CD4-positive, alpha-beta T cell treated with Interleukin-2 at 100 ng/mL for 4 hours (primary cell): ENCODE measurements at places on chromosomes 5 and 9.

DNA sequence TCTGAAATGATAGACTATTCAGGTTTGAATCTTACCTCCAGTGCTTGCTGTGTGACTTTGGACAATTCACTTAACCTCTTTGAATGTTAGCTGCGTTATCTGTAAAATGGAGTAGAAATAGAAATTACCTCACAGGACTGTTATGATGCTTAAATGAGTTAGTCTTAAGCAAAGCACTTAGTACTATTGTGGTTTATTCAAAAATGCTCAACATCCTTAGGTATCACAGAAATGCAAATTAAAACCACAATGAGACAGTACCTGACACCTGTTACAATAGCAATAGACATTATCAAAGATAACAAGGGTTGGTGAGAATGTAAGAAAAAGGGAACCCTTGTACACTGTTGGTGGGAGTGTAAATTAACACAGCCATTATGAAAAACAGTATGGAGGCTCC lies 77.6 kb upstream of the FREM1 start:
- no peak for DNase-seq

DNA sequence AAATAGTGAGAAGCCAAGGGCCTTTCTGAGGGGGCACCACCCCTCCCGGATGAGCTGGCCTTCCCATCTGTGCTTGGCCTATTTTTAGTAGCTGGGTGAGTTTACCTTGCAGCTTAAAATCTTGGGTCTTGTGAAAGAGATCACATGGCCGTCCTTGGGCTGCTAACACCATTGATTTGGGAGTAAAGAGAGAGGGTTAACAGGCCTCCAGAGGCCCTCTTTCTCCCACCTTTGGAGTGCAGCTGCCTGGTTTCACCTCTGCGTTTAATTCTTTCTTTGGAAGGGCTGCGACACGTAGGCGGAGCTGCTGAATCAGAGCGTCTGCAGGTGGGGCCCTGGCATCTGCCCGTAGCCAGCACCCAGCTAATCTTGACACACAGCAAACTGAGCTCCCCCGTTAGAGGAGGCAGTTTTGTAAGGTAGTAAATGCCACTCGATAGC lies 12.8 kb downstream of the OLFM1 start:
- no peak for DNase-seq

DNA sequence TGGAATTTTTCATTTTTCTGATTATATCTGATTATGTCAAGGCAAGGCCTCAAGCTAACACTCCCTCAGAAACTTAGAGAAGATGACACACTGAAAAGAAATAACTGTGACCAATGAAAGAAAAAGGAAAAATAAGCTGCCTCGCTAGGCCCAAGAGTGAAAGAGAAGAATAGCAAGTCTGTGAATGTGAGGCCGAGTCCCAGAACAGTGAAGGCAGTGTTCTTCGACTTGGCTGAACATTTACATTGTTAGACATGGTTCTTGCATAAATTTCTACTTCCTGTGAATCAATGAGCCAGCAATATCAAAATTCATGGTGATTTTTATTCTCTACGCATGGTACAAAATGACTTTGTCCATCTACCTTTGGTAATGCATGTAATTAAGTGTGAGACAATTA lies at the start of gene ATP10B:
Gene ATP10B, minus strand, starts transcription at position 163 of the 400 bp plus-strand sequence. CDS start 164,137 bp downstream, outside the sequence.
- no peak for DNase-seq

- DNase-seq, result no peak
Observed at GRCh38 chr5:139495638-139496435, 13.3 kb upstream of the STING1 start.

DNA sequence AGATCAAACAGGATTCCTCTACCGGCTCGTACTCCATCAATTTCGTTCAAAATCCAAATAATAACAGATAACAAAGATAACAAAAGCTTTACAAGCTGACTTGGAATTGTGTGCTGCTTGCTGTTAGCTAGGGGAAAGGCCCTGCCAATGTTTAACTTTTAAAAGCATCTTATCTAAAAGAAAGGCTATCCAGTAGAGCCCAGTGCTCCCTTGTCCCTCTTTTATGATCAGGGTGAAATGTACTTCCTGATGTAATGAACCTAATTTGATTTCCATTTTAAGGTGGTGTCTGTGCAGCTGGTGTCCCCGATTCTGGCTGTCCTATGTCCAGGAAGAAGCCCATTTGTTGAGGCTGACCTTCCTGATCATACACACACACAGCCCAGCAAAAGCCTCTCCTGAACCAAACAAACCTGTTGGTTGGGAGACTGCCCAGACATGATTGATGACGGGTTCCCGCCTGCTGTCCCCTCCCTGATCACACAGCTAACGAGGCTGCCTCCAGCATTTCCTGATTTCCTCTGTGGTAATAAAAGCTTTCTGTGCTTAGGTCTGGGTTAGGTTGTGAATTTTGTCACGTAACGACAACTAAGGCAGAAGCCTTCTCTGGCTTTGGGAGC lies 54.1 kb downstream of the PWWP2A start:
- DNase-seq, result no peak

DNA sequence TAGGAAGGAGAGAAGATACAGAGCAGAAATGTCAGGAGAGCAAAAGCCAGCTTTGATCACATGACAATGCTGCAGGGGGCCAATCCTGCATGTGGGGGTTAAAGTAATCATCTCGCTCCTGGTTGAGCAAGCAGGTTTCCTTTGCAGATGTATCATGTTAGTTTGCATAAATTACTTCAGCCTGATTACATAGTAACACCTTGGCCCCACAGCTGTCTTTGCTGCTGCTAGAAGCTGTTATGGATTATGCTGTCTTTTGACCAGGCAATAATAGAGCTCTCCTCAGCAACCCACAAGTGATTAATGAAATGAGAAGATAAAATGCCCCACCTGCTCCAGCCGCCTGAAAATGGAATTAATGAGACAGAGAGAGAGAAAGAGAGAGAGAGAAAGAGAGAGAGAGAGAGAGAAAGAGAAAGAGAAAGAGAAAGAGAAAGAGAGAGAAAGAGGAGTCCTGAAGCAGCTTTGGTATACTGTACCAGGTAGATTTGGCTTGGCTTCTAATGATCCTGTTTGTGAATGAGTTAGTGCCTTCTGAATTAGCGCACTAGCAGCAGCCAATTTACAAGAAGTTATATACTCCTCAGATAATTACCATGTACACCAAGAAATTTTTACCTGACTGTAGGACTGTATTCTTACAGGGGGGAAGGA lies 174.3 kb upstream of the RORB start:
- no peak for DNase-seq

GRCh38 chr5:113340537-113340936 lies 94.3 kb downstream of the TSSK1B start:
- no peak for DNase-seq

- peak; percentile 13 for DNase-seq
Observed at GRCh38 chr9:105693435-105694189, 729 bp upstream of the TMEM38B start.

GRCh38 chr9:112028242-112029221 lies 131.9 kb downstream of the UGCG start:
- peak; percentile 66 for DNase-seq

DNA sequence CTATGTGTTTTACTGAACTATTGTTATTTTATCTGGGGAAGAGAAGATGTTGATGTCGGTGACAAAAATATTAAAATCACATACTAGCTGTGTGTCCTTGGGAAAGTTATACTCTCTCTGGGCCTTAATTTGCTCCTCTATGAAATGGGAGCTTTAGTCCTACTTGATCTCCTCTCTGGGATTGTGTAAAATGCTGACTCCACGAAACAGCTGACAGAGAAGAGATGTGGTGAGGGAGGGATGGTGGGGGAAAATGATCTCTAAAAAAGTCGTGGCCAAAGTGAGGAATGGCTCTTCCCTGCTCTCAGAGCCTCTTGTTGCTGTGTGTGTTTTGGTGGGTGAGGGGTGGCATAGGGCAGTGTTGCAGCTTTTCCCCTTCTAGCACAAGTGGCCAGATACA lies 173.7 kb downstream of the MELK start:
- DNase-seq, result no peak

DNA sequence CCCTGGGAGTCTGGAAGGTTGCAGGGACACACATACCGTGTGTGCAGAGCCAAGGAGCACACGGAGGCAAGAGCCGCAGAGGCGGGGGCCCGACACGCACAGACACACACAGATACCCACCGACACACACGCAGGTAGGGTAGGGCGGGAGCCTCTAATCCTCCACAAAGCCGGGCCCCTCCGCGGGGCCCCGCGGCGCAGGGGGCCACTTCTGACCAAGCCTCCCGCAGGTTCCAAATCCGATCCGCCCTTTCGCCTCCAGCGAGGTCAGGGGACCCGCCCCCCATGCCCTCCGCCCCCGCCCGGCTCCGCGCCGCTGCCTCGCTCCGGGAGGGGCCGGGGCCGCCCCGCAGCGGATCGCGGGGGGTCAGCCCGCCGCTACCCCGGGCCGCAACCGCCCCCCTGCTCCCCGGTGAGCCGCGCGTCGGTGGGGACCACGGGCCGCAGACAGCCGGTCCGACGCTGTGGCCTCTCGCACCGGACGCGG lies 1.4 kb upstream of the LMX1B start:
- no peak for DNase-seq

- no peak for DNase-seq
Observed at GRCh38 chr5:168315416-168316138, 24.1 kb downstream of the WWC1 start.
